ENCODE measurements at places on chromosomes 1 and 21.

DNA sequence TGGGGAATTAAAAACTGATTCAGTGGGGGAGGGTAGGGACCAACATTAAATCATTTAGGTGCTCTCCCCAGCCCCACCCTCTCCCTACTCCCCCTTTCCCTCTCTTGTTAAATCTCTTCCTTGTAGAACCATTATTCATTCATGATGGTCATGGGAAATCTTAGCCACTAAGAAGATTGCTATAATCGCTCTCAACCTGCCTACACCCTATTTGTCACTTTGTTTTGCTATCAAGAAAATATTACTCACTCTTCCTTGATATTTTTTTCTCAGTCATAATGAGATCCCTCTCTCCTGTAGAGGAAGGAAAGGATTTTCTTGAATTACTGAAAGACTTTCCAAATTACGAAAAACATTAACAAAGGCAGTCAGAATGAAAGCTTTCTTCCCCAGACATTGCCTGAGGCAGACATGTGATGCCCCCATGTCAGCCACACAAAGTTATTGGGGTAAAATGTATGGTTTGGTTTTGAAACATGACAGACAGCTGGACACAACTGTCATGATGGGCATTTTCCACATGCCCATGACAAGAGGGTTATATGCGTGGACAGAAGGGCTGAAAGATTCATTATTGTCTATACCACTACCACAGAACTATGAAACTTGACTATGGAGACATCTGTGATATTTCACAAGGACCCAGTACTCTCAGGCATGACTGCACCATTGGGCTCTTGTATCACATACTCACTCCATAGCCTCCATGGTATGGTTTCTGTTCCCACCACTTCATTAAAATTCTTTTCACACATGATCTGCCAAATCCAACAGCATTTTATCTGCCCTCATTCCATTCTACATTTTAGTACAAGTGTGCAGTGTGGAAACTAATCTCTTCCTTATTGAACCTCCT is 420.1 kb downstream of the DISC1 start:
- no peak for DNase-seq

DNA sequence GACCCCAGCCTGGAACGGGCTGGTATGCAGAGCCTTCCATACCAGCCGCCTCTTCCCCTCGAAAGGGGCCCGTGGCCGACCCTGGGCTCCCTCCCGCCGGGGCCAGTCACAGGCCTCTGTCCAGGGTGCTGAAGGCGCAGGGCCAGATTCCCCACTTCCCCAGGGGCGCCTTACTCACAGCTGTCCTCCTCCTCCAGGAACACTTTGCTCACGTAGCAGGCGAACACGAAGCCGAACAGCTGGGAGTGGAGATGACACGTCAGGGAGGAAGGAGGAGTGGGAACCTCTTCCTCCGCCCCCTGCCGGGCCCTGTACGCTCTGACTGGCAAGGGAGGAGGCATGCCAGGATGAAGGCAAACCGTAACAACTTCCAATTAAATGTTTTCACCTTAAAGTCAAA is 57.3 kb downstream of the NKAIN1 start:
- DNase-seq, result peak; percentile 22

- peak; percentile 44 for DNase-seq
Observed at GRCh38 chr1:12166834-12167492, at the start of gene TNFRSF1B. TNFRSF1B (plus strand) TSS chr1:12166991; CDS start chr1:12167092, 101 bp downstream.

- no peak for DNase-seq
Observed at GRCh38 chr1:15668089-15668754, 15.9 kb upstream of the PLEKHM2 start.

- no peak for DNase-seq
Observed at GRCh38 chr21:28752131-28752530, 240.5 kb downstream of the LTN1 start.

GRCh38 chr1:203584507-203584906 is 42.1 kb upstream of the ATP2B4 start:
- no peak for DNase-seq

GRCh38 chr1:235246022-235246948 is 81.7 kb downstream of the ARID4B start:
- no peak for DNase-seq

DNA sequence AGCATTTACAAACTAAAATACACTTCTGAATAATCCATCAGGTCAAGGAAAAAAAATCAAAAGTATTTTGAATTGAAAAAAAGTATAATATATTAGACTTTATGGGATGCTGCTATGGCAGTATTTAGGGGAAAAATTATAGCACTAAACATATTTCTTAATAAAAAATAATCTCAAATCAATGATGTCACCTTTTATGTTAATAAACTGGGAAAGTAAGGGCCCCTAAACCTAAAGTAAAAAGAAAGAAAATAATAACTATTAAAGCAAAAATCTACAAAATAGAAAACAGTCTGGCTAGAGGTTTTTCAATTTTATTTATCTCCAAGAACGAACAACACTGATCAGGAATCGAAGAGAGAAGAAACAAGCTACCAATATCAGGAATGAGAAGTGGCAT is 160.8 kb upstream of the PLXNA2 start:
- no peak for DNase-seq

DNA sequence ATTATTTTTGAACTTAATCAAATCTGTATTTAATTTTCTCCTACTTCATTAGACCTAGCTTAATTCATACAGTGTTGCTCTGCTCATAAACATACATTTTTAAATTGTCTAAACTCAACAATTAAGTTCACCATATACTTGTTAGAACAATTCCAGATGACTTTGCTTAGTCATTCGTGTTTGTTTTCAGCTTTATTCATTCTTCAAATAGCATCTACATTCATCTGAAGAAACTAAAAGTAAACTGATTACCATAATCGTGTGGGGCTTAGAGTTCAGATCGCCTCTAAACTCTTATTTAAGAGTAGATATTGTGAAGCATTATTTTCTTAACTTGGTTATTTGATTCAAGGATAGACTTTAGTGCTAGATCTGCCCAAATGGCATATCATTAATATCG is 34.4 kb downstream of the KLHL20 start:
- no peak for DNase-seq

DNA sequence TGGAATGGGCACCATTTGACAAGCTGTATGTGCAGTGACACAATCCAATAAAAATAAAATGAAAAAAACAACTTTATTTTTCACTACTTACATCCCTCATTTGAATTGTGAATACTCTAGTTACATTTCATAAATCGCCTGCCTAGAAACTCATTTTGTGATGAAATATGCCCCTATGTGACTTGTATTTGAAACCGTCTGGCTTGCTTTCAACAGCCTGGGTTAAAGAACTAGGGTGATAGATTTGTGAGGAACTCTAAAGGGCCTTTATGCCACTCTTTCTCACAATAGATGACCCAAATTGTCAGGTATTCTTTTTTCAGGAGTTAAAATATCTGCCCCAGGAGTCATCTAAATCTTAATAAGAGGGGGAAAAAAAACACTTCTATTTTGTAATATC is 137.9 kb downstream of the DAB1 start:
- DNase-seq, result no peak

GRCh38 chr1:94851571-94851970 is 31.4 kb downstream of the SLC44A3 start:
- DNase-seq, result no peak

GRCh38 chr1:6367381-6368012 is 26.1 kb downstream of the ACOT7 start:
- no peak for DNase-seq

- peak; percentile 4 for DNase-seq
Observed at GRCh38 chr1:70528590-70529333, 117.7 kb downstream of the CTH start.

GRCh38 chr1:175600721-175601440 is 142.5 kb downstream of the TNR start:
- no peak for DNase-seq

GRCh38 chr1:226607268-226607660 is 58.7 kb downstream of the STUM start:
- no peak for DNase-seq
